Ureter (tissue), 1 donor: ENCODE measurements at places on chromosomes 6 and 20. TPM values are rescaled to one million over a fixed set of nuclear protein-coding genes. Genes with fewer than 3 reads are reported as not detected.

- no peak for DNase-seq
Observed at GRCh38 chr20:15374682-15375081, 1037.3 kb upstream of the FLRT3 start.

DNA sequence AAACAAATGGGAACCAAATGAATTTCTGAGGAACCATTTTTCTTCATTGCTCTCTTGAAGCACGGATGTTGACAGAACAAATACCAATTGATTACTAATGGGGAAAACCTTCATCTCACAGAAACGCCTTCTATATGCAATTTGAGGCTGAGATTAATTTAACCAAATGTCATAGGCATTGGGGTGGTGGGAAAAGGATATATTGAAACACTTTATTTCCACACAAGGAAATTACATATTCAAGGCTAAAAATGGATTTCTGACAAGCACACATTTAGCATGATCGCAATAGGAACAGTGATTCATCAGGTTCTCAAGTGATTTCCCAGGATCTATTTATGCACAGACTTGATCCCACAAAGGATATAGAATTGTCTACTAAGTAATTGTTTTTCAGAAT, 88.9 kb downstream of the COL12A1 start:
- no peak for DNase-seq

Gene SPDEF
- 3.5 TPM for total RNA-seq

Gene SLC17A2
- total RNA-seq, result not detected

Gene PTGIS
- 57.8 TPM for total RNA-seq

Gene COL9A1
- 0.47 TPM for total RNA-seq
